ENCODE measurements at places on chromosomes 1 and 21.

GRCh38 chr21:34935898-34936297 is 113.2 kb downstream of the RUNX1 start:
- DNase-seq = no peak

DNA sequence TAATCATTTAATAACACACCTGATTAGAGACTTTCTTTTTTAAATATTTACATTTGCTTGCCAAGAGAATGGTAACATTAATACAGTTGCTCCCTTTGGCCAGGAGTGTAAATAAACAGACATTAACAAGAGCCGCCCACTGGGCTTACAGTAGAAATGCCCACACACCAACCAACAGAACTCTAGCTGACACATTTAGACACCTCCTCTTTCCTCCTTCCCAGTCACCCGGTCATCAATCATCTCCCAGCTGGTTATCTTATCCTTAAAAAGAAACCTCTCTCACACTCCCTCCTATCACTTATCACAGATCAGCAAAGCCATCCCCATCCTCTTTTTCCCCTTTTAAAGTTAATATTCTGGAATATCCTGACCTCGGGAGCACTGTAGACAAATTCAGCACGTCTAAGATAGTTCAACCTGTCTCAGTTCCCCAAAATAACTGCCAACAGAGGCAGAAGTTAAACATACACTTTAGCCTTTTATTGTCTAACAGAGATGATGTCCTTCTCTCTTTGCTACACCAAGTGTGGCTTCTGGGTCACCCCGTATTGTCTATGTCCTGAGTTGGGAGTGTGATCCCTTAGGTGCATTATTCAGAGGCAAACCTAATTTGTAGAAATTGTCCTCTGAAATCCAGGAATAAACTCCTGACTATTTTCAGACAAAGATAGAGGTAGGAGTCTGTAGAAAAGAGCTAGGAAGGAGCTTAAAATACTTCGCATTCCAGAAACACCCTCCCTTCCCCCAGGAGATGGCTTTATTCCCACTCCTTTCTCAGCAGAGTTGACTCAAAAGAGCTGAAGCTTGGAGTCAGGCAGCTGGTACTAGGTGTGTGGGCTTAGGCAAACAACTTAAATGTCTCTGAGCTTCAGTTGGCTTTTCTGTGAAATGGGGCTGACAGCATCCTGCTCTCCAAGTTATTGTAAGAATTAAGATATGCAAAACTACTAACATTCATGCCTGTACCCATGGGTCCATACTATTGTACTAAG is 8.8 kb downstream of the MYCL start:
- no peak for DNase-seq

DNA sequence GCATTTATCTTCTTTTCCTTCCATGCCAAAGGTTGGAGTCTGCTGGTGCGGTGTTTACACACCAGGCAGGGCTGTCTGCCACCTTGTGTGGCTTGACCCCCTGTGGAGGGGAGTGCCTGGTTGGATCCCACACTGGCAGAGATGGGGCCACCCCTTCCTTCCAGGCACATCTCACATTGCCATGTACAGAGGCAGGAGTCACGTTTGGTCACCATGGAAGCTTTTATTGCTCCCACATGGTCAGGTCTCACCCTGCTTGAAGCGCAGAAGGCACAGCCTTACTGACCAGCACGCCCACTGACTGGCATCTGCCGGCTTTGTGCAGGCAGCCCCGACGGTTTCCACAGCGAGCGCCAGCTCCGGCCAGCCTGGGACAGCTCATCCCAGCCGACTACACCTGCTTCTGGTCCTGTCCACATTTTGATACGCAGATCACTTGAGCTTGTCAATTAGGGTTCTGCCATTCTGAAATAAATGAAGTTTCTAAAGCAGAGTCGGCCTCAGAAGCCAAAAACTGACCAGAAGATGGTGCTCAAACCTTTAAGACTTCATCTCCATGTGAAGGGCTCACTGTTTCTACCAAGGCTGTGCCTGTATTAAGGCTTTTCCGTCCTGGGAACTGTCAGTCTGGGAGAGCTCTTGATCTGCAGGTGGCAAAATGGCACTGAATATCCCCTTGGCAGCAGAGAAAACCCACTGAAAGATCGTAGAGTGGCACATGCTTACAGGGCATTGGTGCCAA is 35.6 kb upstream of the EPHA8 start:
- DNase-seq = no peak

DNA sequence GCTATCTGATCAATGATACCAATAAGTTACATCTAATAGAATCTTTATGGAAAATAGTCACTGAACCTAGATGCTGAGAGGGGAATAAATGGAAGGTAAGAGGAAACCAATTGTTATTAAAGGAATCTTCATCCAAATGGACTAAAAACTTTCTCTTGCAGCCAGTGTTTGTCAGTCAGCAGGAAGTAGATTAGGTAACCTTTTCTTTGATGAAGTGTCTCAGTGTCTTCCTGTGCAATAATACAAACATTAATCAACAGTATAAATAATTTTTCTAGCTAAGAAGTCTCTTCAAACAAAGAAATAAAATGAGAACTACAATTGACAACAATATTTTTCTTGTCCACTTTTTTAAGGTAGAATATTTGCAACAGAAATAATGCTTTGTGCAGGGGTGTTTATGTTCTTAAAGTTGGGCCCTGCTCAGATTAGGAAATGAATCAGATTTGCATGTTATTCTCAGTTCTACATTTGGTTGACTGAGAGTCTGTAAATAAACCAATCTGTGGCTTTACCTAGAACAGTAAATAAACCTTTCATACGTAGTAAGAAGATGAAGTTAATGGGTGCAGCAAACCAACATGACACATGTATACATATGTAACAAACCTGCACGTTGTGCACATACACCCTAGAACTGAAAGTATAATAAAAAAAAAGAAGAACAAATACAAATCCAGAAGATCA is 391.4 kb downstream of the MRPL39 start:
- DNase-seq = no peak

DNA sequence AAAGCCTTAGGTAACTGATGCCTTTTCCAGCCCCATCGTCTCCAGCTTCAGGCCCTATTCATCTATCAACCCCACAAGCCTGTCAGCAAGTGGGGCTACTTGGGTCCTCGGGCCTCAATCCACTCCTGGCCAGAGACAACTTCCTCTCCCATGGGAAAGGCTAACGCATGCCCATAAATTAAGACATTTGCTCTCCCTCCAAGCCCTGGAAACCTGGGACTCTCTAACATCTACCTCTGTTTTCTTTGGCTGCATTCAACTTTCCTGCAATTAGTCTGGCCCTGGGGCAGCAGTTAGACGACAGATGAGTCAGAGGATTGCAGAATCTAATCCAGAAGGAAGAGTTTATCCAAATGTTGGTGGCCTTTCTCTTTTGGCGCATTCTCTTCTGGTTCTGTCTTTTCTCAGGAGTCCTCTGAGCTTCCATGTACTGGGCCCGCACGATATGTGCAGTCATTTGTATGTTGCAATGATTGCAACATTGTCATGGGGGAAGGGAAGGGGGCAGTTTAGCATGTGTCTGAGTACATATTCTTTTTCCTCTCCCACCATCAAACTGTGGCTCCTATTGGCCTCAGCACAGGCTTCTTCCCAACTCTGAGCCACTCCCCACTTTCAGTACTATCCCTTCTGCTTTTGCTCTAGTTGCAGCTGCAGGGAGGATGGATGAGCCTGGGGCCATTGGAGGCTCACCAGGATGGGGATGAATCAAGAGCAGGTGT is 54.4 kb downstream of the NAV1 start:
- DNase-seq = peak; percentile 70

DNA sequence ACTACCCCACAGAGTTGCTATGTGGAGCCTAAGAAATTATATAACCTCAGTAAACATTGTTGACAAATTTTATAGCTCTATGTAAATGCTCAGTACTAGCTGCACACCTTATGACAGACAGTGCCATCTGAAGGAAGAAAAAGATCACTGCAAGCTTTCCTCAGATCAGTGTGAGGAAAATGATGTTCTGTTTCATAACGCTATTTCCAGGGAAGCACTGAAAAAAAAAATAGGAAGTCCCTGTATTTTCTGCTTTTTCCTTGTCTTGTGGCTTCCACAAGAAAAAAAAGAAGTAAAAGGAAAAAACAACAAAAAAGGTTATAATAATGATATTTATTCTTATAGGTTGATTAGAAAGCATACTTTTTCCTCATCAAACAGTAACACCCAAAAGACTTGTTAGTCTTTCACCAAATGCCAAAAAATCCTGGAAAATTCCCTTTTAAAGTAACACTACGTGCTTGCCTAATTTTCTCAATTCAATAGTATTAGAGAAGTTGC is 23.2 kb downstream of the LYST start:
- no peak for DNase-seq

DNA sequence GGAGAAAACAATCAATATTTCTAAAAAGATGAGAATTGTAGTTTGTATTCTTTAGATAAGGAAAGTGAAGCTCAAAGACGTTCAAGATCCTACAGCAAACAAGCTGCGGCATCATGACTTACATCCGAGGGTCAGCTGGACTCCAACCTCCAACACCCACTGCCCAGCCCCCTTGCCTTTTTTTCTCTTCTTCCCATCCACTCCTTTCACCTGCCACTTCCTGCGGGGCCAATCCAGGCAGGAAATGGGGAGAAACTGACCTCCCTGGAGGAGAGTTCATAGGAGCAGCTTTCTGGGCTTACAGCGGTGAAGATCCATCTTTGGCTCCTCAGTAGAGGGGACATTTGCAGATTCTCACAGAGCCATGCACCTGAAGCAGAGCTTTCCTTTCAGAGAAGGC is 361.5 kb downstream of the PTPRU start:
- no peak for DNase-seq

DNA sequence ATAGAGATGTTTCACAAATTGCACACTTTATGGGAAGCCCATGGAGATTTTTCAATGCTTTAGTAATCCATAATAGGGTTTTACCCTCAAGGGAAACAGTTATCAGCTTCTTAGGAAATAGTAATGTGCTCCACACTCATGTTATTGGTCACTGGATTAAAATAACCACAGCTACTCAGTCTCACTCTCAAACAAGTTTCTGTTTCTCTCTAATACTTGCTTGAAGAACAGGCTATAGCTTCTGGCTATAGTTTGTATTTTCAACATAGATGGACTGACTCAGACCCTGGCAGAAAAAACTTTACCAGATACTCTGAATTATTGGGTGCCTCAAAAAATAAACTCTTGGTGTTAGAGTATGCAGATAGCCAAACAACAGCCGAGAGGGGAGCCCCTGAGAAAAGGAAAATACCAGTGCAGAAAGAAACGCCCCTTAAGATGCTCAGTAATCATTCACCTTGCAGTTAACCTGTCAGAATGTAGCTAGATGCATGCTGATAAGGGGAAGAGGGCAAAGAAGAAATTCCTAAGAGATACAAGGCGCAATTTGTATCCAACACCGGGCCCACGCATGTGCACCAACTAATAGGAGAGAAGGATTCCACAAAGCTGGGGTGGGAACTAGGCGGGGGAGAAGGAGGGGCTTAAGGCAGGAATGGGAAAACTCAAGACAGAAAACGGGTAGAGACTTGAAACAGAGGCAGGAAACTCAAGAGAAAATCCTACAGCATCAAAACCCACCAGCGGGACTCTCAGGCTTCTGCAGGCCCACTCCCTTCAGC is 30.4 kb upstream of the PDE4B start:
- no peak for DNase-seq

GRCh38 chr1:171748651-171749050 is 6.8 kb upstream of the VAMP4 start:
- DNase-seq = no peak

GRCh38 chr1:121517586-121518230 is 332.9 kb downstream of the SRGAP2C start:
- no peak for DNase-seq

- no peak for DNase-seq
These were observed 1677.1 kb downstream of the KCNT2 start for GRCh38 chr1:194931166-194931565.

DNA sequence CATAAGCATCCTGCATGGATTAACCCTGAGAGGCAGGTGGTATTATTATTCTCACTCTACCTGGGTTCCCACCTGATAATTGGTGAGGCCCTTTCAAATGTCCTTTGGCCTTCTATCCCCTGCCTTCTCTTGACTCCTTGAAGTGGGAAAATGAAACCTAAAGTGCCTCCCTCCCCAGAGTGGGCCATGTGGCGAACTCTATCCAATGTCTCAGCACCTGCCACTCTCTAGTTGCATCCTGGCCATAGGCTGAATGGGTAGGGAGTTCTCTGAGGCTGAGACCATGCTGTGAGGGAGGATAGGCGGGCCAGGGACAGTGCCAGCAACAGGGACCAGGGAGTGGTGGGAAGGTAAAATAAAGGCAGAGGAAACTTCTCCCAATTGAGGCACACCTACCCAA is 35.3 kb downstream of the ELF3 start:
- no peak for DNase-seq

DNA sequence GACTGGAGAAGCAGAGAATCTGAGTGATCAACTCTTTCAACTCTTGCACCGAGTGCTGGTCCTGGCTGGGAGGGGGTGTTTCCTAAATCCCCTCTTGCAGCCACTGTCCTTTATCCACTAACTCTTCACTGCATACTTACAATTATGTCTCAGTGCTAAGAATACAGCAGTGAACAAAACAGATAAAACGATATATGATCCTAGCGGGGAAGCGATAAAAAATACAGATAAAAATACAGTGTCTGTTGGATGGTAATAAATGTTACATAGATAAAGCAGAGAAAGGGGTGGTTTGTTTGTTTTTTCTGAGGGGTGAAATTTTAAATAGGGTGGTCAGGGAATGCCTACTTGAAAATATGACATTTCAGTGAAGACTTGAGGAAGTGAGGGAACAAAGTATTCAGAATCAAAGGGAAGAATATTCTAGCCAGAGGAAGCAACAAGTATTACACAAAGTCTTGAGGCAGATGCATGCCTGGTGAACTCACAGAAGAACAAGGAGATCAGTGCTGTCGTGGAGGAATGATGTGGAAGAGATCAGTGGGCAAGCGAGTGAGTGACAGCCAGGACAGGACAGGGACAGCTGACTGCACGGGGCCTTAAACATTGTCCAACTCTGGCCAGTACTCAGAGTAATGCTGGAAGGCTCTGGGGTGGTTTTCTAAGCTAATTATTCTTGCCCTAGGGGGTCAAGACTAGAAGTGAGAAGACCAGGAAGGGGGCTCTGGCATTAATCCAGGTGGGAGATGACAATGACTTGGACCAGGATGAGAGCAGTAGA is 110.0 kb downstream of the APP start:
- no peak for DNase-seq

GRCh38 chr1:215986401-215986800 is 419.3 kb downstream of the KCTD3 start:
- no peak for DNase-seq

GRCh38 chr21:20902511-20902910 is 95.7 kb upstream of the NCAM2 start:
- no peak for DNase-seq

DNA sequence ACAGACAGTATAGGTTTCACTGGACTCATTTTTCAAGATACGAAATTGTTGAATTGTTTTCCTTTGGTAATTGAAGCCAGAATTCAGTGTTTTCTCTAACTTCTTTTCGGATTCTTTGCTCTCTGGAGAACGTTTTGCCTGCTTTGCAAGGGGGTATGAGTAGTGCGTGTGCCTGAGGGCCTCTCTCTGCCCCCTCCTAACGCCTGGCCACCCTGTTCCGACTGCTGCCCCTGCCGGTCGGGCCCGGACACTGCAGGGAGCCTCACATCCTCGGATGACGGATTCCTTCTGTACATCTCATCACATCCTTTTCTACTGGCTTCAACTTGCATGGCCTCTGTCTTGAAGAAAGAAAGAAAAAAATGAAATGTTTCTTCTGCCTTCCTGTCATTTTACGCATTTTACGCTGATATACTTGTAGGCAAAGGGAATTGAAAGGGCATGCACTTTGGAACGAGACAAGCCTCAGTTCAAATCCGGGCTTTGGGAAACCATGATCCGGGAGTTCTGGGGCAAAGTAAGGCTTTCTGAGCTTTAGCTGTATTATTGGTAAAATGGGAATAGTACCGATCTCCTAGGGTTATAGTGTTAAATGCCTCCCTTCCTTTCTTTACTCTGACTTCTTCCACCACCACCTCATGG is 65.1 kb downstream of the DISC1 start:
- DNase-seq = peak; percentile 31

Measured in COLO829 (cell line).